ENCODE measurements at places on chromosomes 13 and 19.

- no peak for DNase-seq
Observed at GRCh38 chr13:112843392-112844111, 125.5 kb upstream of the MCF2L start.

DNA sequence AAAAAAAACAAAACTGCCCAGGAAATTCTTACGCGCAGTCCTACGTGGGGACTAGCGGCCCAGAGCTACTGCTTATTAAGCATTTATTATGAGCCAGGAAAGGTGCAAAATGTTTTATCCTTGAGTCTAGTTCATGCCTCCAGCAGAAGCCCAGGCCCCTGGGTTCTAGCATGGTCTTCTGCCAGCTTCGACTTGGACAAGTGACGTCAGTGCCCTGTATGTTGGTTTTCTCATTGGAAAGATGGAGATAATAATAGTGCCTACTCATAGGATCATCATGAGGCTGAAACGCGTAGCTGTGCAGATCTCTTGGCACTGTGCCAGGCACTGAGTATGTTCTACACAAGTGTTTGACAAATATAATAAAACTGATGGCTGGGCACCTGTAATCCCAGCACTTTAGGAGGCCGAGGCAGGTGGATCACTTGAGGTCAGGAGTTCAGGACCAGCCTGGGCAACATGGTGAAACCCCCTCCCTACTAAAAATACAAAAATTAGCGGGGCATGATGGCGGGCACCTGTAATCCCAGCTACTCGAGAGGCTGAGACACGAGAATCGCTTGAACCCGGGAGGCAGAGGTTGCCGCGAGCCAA is 12.4 kb upstream of the SULT2B1 start:
- DNase-seq: peak; percentile 94

DNA sequence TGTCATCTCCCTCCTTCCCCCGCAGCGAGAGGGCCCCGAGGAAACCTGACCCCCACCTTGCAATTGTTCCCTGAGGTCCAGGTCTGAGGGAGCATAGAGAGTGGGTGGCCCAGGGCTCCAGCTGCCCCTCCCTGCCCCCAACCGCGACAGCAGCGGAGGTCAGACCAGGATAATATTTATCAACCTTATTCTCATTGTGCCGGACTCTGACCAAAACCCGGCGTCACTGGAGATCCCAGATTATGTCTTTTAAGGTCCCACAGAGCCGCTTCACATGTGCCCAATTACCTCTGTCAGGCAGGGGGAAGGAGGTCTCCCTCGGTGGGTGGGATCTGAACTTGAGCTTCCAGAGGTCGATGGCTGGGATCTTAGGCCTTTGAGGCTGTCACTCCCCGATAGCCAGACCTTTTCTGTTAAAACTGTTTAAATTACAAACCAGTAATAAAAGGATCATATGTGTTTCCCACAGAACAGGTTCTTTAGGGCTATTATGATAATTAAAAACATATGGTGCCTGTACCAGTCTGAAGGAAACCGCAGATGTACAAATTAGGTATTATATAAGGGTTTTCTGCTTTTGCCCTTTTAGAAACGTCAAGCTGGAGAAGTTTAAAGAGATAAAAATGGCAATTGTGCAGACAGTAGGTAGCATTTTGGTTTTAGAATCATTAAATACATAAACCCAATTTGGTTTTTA is 195.5 kb downstream of the ZNF536 start:
- DNase-seq: no peak

- no peak for DNase-seq
Observed at GRCh38 chr19:5478925-5479588, 23.8 kb downstream of the ZNRF4 start.

DNA sequence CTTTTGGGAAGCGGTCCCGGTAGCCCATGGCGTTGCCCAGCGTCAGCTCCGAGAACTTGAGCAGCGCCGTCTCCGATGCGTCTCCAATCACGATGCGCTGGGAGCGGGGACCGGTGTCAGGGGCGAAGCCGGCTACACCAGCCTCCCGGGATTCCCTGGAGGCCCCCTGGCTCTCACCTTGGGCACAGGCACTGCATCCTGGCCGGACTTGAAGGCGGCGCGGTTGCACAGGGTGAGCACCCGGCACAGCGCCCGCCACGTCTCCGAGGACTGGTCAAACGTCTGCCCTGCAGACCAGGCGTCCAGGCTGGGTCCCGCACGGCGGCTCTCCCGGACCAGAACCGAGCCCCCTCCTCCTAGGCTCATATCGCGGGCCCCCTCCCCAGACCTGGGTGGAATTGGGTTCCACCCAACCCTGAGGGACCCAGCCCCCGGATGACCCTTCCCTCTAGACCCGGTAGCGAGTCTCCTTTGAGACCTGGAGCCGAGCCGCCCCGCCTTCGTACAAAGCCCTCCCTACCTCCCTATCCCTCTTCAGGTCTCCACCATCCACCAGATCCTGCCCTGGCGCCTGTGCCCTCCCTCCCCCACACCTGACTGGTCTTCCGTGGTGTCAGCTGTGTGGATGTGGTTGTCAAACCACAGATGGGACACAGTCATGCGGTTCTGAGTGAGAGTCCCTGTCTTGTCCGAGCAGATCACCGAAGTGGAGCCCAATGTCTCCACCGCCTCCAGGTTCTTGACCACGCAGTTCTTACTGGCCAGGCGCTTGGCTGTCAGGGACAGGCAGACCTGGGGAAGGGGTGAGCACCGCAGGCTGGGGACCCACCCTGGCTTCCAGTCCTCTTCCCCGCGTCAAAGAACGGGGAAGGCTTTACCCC is 4.8 kb downstream of the ATP4A start:
- DNase-seq: no peak

DNA sequence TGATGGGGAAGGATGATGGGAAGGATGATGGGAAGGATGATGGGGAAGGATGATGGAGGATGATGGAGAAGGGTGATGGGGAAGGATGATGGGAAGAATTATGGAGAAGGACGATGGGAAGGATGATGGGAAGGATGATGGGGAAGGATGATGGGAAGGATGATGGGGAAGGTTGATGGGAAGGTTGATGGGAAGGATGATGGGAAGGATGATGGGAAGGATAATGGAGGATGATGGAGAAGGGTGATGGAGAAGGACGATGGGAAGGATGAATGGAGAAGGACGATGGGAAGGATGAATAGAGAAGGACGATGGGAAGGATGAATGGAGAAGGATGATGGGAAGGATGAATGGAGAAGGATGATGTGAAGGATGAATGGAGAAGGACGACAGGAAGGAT is 13.5 kb downstream of the C2CD4C start:
- no peak for DNase-seq

GRCh38 chr19:44576843-44577565 is 36.4 kb upstream of the IGSF23 start:
- peak; percentile 15 for DNase-seq

DNA sequence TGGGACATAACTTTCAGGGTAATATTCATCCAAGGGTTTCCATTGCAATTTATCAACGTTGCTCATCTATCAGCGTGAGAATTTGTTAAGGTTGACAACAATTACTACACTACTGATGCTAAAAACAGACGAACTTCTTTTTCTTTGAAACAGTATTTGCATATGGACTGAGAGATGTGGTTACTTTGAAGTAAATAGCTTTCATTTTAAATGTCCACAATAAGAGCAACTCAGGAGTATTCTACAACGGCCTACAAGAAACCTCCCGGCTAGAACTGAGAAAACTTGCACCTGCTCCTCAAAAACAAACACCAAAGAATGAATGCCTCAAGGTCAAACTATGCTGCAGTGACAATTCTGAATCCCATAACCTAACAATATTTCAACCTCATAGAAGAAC is 238.4 kb downstream of the IRS2 start:
- DNase-seq: no peak

DNA sequence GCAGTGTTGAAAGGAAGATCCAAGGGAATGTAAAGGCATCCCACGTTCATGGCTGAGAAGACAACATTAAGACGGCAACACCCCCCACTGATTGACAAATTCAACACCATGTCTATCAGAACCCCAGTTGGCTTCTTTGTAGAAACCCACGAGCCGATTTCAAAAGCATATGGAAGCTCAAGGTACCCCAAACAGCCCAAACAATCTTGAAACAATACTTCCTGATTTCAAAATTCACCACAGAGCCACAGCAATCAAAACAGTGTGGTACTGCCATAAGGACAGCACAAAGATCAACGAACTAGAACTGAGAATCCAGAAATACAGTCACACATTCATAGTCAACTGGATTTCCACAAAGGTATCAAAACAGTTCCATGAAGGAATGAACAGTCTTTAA is 6.2 kb downstream of the MIER2 start:
- DNase-seq: no peak

DNA sequence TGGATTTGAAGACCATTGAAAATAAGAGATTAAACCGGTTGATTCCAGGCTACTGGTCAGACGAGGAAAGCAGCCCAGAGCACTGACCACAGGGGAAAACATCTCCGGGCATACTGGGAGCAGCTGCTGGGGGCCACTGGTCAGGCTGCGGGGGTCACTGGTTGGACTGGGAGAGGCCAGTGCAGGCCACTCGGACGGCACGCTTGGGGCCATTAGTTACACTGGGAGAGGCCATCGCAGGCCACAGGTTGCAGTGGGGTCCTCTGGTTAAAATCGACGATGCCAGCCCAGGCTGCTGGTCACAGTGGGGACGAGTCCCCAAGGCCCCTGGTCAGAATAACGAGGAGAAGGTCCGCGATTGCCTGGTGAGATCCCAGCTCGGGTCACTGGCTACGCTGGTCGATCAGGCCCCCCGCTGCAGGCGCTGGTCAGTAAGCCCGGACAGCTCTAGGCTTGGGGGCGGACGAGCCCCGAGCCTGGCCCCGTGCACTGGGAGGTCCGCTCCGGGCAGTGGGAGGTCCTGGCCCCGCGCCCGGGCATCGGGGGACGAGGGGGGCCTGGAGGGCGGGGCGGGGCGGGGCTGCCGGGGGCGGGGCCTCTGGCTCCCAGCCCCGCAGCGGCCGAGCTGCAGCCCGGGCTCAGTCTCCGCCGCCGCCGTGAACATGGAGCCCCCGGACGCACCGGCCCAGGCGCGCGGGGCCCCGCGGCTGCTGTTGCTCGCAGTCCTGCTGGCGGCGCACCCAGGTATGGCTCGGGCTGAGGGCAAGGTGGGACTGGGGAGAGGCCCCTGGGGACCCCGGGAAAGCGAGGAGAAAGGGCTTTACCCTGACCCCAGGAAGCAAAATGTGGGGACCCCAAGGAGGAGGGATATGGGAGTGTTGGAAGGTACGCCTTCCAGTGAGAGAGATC is at the start of gene BCAM:
Gene BCAM, plus strand, starts transcription at position 641 of the 909 bp plus-strand sequence. Its CDS starts 22 bp downstream, at position 663.
- no peak for DNase-seq

DNA sequence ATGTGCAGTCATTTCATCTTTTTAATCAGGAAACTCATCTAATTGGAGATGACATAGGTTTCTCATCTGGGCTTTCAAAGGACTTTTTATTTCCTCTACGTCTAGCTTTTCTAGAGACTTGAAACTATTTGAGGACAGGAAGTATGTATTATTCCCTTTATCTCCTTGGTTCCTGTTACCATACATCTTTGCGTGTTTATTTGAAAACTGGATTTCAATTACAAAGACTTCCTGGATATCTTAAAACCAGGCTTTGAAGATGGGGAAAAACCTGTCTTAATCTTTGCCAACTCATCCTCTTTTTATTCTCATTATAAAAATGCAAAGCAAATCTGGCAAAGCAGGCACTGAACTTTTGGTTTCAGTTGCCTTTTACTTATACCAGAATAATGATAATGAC is 130.5 kb downstream of the LMO7 start:
- no peak for DNase-seq

GRCh38 chr13:76825430-76825829 is 60.8 kb downstream of the KCTD12 start:
- DNase-seq: no peak

DNA sequence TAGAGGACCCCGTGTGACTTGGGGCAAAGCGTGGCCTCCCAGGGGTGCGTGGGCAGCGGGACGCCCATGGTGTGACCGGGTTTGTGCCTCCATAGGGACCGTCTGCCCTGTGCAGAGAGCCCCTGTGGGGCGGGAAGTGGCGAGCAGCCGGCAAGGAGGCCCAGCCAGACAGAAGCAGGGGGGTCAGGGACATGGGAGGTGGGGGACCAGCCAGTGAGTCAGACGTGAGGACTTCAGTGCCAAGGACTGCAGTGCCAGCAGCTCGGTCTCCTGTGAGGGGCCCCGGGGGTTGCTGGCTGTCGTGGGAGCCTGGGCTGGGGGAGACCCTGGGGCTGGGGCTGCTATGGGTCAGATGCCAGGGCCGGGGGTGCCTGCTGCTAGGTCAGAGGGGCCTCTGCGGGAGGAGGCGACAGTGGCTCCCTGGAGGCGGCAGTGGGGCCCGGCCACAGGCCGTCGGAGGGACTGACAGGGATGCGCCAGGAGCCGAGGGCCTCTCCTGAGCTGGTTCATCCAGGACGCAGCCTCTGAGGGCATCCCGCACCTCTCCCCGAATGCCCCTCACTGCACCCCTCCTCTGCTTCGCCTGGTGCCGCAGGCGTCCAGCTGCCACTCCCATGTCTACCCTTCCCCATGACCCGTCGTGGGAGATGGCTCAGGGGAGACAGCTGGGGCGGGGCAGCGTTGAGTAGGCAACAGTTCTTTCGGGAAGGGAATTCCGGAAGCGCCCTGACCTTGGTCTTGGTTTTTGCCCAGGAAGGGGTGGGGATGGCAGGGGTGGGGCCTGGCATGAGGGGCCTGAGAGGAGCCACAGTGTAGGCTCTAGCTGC is 80.0 kb downstream of the KDM4B start:
- DNase-seq: no peak

DNA sequence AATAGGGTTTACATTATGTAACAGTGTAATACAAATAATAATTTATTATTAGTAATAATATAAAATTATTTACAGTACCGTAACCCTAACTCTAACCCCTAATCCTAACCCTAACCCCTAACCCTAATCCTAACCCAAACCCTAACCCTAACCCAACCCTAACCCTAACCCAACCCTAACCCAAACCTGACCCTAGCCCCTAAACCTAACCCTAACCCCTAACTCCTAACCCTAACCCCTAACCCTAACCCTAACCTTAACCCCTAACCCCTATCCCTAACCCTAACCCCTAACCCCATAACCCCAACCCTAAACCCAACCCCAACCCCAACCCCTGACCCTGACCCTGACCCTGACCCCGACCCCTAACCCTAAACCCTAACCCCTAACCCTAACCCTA is 45.7 kb downstream of the PLPP2 start:
- DNase-seq: no peak

- DNase-seq: peak; percentile 31
Observed at GRCh38 chr13:51125495-51126226, 14.6 kb upstream of the C13orf42 start.

GRCh38 chr19:44627631-44628030 is 14.3 kb downstream of the IGSF23 start:
- DNase-seq: no peak

GRCh38 chr19:53819861-53820260 is 4.3 kb downstream of the NLRP12 start:
- DNase-seq: no peak
